ENCODE measurements at places on chromosomes 4 and X.

- no peak for DNase-seq
Observed at GRCh38 chr4:109676886-109677285, 26.4 kb downstream of the CASP6 start.

DNA sequence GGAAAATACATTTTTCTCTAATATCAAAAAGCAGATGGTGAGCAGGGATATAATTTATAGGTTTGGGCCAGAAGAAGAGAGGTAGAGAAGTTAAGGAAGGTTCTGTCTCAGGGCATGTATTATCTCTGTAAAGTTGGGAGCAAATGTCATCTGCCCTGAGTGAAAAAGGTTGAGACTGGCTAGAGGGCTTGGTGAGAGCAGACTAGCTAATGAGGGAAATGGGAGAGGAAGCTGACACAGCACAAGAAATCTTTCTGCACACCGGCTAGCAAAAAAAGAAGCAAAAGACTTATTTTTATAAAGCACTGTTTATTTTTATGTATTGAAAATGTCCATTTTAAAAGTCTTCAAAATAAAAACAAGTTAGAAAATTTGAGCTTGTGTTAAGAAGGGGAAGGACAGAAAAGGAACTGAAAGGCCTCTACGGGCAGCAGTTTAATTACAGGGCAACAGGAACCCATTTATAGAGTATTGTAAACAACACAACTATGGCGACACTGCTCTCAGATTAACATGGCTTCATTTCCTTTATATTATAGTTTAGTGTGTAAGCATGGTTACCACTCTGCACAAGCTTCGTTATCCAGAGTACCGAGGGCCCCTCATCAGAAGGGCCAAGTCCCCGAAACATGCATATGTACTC, 17.4 kb downstream of the CD40LG start:
- DNase-seq = peak; percentile 4

DNA sequence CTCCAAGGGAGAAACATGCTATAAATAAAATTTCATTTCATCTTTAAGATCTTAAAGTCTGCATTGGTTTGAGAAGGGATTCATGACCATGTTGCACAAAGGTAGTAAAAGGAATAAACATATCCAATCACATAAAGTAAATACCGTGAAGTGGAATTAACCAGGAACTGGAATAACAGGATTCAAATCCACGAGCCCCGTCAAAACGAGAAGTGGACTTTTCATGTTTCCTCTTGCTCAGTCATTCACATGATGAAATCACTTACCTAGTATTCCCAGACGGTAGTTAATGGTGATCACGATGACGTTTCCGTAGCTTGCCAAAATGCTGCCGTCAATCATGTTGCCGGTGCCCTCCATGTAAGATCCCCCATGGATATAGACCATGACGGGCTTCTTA, 199.7 kb downstream of the NLGN4X start:
- DNase-seq = no peak

DNA sequence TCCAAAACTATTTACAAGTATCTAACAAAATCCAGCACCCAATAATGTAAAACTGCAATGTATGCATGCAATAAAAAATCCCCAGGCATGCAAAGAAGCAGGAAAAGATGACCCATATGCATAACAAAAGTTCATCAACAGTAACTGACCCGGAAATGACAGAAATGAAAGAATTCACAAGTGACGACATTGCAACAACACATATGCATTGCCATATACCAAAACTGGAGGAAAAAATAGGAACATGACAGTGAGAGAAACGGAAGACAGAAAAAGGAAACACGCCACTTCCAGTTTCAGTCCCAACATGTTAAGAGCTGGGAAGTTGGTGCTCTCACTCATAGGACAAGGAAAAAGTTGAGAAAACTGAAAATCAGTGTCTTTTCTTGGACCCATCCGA, 154.6 kb downstream of the EVC2 start:
- no peak for DNase-seq

DNA sequence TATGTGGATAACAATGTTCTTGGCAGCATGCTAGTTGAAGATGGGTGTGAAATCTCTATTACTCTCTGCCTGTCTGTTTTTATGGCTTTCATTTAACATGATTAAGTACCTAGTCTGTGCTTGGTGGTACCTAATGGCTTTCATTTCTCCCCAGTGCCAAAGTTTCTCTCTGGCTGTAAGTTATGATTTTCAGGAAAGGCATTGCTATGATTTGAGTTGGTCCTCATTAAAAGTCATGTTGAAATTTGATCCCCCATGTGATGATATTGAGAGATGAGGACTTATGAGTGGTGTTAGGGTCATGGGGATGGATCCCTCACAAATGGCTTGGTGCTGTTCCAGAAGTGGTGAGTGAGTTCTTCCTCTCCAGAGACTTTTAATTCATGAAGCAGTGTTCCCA, 162.4 kb upstream of the IL15 start:
- no peak for DNase-seq

- no peak for DNase-seq
Observed at GRCh38 chrX:113275804-113276203, 435.2 kb upstream of the AMOT start.

DNA sequence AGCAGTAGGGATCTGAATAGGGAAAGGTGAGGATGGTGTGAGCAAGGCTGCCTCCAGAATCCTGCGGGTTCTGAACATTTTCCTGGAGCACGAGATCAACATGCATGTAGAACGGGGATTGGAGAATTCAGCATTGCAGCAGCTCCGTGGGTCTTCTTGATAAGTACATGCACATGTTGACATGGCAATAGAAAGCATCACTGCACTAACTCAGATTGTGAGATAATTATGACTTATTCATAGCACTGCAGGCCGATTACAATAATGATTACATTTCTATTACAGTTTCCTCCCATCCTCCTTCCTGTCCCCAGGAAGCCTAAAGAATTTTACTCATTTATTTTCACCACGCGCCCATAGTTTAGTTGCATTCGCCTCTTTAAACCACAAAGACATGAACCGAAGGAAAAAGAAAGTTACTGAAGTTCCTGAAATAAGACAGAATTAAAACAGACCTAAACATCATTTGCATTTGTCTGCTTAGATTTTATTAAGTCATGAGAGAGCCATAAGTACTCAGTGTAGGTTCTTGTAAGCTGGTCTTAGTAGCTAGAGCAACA, 61.3 kb upstream of the ARX start:
- DNase-seq = no peak

Data from B cell (primary cell).